ENCODE measurements at places on chromosomes 7 and 10.

DNA sequence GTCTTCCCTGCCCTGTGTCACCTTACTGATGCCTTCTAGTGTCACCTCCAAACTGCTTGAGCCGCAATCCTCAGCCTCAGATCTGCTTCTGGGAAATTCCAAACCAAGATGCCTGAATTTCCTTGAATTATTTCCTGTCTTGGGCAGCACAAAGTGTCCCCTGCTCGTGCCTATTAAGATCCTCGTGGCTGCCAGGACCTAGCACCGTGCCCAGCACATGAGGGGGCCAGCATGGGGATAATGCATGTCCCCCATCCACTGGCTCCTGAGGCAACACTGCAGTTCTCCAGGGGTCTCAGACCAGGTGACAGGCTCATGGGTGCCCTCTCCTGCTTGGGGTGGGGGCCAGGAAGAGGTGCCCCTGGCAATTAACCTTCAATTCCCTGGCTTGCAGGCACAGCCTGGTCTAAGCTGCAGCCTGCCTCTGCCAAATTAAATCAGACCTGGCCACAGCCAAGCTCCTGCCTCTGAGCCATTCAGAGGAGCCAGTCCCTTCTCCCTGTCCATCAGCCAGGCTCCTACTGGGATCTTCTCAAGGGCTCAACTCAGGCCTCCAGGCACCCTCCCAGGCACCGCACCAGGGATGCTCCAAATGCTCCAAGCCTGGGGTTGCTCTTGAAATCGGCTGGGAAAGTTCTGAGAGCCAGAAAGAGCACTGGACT is 146.6 kb downstream of the SH3PXD2A start:
- DNase-seq: no peak

DNA sequence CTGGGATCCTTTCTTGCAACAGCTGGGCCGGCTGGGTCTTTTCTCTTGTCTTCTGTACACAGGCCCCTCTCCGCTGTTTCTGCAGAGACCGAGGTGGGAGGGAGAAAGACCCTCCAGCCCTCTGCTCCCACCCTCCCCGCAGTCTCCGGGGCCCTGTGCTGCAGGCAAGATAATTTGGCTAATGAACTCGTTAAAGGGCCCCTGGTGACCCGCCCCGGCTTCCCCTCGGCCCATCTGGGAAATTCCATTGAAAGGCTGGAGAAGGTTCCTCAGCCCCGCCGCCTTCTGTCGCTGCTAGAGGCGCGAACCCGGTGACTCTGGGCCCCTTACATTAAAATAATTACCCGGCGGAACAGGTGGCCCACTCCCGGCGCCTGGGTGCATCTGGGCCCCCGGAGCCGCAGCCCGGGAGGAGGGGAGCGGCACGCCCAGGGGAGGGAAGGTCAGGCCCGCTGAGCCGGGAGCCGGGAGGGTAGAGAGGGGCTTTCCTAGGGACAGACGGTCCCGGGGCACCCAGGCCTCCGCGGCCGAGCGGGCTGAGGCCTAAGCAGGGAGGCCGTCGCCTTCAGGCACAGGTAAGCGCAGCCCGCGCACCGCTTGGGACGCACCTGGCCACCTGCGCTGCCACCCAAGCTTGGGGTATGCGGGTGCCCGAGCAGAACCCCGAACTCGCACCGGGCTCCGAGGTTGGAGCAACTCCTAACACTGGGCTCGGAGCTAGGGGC is 7.3 kb upstream of the MNX1 start:
- DNase-seq: no peak

GRCh38 chr7:79386688-79387422 is 66.6 kb downstream of the MAGI2 start:
- DNase-seq: no peak

- DNase-seq: no peak
Observed at GRCh38 chr7:66198469-66198868, 6.7 kb upstream of the TPST1 start.

- no peak for DNase-seq
Observed at GRCh38 chr7:91242097-91242844, 22.0 kb upstream of the FZD1 start.

DNA sequence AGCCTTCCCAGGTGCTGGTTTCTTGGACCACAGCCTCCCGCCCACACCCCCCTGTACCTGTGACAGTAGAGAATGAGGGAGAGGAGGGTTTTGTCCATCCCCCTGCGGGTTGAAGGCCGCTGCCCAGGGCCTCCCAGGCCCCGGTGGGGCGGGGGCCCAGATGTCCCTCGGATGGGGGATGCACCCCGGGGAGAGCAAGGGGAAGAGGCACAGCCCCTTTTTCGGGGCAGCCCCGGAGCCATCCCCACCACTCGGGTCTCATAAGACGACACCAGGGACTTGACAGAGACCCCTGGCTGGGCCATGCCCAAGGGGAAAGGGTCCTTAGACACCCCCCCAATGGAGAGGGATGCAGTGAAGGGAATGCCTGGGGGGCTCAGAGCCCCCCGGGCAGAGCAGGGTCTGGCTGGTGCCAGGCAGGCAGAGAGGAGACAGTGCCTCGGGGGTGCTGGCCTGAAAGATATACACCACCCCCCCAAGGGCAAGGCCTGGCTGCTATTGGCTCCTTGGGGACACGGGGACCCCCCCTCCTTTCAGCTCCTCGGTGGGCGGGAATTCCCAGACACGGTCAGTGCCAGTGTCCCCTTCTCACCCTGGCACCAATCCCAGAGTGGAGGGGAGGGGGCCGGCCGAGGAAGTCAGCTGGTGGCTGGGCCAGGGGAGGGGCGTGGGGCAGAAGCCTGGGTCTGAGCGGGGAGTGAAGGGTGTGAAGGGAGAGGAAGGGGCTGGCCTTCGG is 3.7 kb upstream of the SPACDR start:
- no peak for DNase-seq

- DNase-seq: no peak
Observed at GRCh38 chr7:44306606-44307005, 18.8 kb downstream of the CAMK2B start.

DNA sequence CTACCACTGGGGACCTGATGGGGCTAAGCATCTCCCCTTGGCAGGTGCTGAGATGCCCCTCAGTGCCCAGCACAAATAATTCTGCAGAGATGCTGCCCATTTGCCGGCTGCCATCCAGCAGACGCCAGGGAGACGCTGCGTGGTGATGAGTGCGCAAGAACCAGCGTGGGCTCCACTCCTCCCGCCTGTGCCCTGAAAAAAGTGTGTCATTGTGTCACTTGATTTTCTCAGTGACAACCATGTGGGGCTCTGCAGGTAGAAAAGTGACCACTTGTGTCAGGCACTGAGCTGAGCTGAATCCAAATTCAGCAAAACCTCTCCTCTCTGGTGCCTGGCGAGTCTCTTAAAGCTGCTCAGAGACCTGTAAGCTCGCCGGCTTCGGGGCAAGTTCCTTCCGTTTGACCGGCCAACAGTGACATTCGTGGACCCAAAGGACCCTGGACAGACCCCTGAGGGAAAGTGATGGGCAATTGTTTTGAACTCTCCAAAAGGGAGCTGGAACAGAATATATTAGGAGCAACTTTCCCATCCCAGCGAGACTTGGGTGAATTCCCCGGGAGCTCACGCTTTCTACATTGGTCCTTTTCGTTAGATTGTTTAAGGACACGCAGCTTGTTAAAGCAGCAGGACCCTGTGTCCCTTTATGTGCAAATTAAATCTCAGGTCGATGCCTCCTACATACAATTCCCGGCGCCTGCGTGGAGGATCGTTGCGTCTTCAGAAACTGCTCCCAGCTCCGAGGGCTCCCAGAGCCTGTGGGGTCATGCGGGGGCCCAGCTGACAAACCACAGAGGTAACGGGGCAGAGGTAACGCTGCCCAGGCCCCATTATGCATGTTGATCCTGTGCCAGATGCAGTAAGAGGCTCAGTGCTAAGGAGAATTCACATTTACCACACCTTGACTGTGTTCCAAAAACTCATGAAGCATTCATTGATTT is 332.7 kb downstream of the ADARB2 start:
- DNase-seq: no peak

GRCh38 chr10:86390337-86391120 is 23.9 kb upstream of the GRID1 start:
- no peak for DNase-seq

DNA sequence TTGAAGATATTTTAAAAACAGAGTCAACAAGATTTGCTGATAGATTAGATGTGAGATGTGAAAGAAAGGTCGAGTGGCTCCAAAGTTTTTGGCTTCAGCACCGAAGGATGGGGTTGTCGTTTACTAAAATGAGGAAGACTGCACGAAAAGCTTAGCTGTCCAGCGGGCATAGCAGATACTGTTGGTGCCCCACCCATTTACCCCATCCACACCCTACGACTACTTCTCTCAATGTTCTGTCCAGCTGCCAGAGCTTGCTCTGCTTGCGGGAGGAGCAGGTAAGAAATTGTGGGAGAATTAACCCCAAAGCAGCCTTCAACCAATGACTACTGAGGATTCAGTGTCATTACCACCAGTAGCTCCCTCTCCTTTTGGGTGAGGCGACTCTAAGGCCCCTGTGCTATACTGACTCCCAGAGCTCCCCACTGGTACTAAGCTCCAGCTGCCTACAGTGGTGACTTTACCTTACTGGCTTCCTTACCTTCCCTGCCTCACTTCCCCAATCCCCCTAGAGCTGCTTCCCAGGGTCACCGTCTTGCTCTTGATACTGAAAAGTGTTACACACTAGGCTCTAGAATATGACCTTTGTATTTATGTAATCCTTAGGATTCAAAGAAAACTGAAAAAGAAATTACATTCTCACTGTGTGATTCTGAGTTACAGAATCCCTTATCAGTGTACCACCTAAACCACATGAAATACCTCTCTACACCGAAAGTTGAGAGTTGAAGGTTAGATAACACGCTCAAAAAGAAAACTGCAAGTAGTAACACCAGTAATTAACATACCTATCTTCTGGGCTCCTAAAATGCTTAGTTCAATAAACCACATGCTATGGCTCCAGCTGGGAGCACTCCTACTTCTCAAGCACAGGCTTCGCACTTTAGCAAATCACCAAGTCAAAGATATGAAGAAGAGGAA is 22.3 kb downstream of the CACUL1 start:
- DNase-seq: no peak

DNA sequence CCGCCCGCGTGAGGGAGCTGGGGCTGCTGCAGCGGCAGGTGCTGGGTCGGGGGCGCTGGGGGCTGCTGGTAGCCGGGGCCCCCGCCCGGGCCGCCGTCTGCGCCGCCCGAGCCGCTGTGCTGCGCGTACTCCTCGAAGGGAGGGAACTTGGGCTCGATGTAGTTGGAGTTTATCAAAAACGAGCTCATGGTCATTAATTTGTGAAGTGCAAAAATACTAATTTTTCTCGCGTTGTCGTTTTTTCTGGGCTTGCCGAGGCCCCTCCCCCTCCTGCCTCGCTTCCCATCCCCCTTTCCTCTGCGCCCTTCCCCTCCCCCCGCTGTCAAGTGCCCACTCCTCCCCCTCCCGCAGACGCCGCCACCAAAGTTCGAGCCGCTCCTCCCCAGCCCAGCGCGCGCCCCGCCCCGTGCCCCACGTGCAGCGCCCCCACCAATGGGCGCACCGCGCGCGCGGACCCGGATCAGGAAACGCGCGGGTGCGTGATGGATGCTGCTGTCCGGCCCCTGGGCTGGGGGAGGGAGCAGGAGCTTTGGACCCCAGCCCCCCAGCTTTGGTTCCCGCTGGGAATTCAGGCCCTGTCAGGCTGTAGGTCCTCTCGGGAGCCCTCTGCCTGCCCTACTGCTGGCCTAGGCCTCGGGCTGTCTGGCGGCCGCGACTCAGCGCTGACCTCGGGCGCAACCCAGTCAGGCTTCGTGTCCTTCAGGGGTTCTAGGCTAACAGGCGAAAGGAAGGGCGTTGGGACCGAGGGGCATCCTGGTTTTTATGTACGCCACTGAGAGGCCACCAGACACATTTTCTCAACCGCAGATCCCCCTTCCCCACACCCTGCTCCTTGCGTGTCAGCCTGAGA is at the start of gene HOXA4:
HOXA4 (minus strand) TSS at position 218 of the 850 bp plus-strand sequence; CDS start at position 194, 24 bp downstream.
- peak; percentile 83 for DNase-seq

DNA sequence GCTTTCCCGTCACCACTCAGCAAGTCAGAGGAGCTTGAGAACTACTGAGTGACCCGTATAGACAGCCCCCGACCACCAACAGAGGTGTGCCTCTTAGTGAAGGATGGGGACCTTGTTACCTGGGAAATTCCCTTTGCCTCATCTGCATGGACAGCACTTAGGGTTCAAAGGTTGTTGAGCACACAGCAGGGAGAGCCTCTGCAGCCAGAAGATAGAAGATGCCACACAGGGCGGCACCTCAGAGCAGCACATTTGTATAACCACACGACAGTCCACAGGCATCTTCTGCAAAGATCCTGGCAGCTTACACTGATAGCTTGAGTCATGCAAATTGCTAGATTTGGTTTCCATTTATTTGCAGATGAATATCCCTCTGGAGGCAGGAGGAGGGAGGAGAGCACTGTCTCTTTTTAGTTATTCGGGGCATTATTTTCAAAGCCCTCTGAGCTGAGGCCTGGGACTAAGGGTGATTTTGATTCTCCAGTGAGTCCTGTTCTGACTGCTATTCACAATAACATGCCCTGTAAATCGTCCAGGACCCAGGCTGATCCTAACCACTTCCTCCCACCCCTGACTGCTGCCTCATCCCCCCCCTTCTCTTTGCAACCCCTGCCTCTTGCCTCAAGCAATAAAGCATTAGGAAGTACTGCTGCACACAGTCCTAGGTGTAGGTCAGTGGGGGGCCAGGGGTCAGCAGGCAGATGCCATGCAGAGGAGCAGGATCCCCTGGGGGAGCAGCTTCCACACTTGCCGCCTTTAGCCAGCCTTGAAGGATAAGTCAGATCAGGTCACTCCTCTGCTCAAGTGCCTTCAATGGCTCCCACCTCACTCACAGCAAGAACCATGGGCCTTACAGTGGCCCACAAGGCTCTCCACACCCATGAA is 24.6 kb upstream of the INMT start:
- no peak for DNase-seq

DNA sequence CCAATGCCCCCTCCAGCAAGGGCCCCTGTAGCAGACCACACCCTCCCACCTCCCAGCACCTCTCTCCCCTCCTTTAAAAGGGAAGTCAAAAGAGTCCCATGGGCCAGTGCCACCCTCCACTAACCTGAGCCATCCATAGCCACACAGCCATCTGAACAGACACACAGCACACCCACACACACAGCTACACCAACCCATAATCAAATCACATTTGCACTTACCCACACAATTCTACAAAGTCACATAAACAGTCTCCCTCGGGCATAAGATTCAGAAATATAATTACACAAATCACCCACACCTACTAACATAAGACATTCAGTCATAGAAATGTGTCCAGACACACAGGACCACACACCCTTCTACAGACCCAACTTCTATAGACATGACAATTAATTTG is 96.3 kb downstream of the HIF1AN start:
- no peak for DNase-seq

- no peak for DNase-seq
Observed at GRCh38 chr7:137209151-137209817, 134.2 kb downstream of the PTN start.

DNA sequence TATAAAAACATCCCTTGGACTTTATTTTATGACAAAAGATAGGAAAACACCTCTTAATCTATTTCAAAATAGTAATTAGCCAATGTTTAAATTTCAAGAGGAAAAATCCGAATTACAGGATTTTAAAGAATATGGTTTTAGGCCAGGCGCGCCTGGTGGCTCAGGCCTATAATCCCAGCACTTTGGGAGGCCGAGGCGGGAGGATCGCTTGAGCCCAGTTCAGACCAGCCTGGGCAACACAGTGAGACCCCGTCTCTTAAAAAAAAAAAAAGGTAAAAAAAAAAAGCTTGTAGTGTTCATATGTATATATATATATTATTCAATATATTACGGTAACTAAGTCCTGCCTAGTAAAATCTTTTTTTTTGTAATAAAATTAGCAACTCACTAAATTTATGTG is 1.4 kb downstream of the BNIP3 start:
- no peak for DNase-seq

Measured in NCI-H1930 (cell line).